ENCODE measurements at places on chromosomes 3 and 15.
A peak's percentile ranks its signal among the peaks of the same experiment; 100 is the strongest.

- no peak for DNase-seq
Measured at GRCh38 chr3:18047052-18047451, 304.6 kb upstream of the TBC1D5 start.

GRCh38 chr15:66494262-66494661 is 3.3 kb downstream of the SNAPC5 start:
- no peak for DNase-seq

GRCh38 chr15:29208352-29208751 is 61.3 kb downstream of the NSMCE3 start:
- DNase-seq, result peak; percentile 26

DNA sequence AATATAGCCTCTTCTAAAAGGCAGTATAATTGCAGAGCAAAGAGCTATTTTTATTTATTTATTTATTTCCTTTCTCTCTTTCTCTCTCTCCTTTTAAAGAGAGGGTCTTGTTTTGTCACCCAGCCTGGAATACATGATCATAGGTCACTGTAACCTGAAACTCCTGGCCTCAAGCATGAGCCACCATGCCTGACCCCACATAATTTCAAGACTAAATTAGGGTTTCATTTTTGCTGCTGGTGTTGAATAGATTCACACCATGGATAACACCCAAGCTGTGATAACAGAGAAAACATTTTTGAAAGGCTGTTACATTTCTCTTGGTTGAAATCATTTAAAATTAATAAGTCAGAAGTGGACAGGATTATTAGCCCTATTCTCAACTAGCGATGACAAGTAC is 131.6 kb downstream of the LEKR1 start:
- no peak for DNase-seq

DNA sequence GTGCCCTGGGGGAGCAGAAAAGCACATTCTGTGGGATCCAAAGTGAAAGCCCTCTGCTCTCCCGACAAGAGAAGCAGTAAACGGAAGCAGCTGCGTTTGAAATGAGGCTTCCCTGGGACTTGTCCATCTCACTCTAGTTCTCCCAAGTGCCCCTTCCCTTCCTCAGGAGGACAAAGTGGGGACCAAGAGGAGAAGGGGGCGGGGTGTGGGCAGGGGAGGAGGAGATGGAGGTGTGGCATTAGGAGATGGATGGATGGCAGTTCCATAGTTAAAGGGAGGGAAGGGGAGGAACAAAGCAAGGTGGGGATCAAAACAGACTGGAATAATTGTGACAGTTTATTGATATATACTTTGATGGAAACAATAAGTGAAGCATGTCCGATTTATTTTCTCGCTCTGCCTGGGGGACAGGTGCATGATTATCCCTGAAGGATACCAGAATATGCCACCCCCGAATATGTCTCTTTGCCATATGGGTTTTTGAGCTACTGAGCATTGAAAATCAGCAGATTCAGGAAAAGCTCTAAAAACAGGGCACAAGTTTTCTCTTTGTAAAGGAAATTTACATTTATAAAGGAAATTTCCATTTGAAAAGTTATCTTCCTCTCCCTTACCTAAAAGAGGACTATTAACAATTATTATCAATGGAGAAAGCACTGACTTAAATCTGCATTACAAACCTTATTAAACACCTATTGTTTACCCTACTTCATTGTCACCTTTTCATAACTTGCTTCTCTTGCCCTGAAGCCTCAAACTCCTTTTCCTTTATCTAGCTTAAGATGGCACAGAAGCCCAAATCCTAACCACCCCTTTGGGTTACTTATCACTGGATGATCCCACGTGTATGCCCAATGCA is 58.9 kb upstream of the DAZL start:
- no peak for DNase-seq

DNA sequence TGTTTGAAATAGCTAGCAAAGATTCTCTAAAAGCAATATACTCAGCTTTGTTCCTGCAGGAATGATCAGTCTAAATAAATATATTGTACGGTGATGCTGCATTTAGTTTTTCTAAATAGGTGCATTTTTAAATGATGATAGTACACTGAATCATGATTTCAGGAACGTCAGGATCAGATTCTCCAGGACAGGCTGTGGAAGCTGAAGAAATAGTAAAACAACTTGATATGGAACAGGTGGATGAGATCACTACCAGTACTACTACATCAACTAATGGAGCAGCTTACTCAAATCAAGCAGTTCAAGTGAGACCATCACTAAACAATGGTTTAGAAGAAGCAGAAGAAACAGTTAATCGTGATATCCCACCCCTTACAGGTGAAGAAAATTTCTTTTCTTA is 46.3 kb upstream of the EIF3J start:
- DNase-seq, result no peak

DNA sequence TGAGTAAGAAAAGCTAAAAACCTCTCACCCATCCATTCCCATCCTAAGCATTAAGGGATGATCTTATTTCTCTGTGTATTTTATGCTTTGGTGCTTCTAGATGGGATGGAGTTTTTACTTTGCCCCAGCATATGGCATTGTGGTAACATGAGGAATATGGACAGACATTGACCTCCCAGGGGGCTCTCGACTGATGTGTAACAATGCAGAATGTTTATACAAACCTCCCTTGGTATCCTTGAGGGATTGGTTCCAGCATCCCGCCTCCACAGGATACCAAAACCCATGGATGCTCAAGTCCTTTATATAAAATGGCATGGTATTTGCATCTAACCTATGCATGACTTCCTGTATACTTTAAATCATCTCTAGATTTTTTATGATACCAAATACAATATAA is 21.6 kb downstream of the PDIA5 start:
- DNase-seq, result no peak

All from KBM-7 (cell line).